ENCODE measurements at places on chromosomes 4 and X.
A peak's percentile ranks its signal among the peaks of the same experiment; 100 is the strongest.

GRCh38 chrX:115362334-115363095, 73.0 kb downstream of the LUZP4 start:
- DNase-seq = peak; percentile 2

DNA sequence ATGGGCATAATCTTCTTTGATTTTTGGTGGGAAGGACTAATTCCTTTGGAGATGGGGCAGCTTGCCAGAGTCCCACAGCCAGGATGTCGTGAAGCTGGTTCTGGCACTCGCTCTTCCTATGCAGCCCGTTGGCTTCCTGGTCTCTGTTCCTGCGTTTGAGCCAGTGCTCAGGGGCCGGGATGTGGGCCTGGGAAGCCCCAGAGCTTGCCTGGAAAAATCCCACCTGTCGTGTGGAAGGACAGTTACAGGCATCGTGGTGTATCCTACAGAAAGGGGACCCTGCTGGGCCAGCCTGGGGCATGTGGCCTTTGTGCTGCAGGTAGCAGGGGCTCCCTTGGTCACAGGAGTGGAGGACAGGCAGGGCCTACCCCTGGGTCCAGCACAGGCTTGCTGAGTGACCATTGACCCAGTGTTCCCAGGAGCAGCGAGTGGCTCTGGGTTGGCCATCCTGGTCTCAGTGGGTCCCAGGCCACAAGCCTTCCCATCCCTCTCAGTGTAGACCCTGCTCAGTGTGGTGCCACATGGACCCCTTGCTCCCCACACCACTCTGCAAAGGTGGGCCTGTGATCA, 50.2 kb downstream of the ADRA2C start:
- no peak for DNase-seq

DNA sequence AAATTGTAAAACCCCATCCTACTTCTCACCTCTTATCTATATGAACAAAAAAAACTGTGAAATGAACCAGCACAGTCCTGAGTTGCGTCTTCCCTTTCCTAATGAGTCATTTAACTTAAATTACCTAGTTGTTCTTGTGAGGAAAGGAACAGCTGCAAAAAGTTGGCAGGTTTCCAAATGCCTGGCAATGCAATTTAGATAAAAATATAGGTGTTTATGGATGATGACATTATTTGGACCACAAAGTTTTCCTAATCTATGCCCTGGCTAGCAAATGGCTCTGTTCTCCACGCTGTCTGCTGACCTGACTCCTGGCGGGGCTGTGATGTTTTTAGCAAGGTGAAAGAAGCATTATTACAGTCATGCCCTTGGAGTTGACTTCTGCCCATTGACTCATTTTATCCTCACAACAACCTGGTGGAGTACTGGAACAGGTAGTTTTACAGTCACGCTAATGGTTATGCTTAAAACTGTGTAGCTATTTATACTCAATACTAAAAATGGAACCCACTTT, 29.8 kb upstream of the RELL1 start:
- no peak for DNase-seq

- no peak for DNase-seq
Observed at GRCh38 chr4:81523672-81524327, 52.1 kb upstream of the RASGEF1B start.
